HS-27A (cell line): ENCODE measurements at places on chromosomes 7 and 10.

DNA sequence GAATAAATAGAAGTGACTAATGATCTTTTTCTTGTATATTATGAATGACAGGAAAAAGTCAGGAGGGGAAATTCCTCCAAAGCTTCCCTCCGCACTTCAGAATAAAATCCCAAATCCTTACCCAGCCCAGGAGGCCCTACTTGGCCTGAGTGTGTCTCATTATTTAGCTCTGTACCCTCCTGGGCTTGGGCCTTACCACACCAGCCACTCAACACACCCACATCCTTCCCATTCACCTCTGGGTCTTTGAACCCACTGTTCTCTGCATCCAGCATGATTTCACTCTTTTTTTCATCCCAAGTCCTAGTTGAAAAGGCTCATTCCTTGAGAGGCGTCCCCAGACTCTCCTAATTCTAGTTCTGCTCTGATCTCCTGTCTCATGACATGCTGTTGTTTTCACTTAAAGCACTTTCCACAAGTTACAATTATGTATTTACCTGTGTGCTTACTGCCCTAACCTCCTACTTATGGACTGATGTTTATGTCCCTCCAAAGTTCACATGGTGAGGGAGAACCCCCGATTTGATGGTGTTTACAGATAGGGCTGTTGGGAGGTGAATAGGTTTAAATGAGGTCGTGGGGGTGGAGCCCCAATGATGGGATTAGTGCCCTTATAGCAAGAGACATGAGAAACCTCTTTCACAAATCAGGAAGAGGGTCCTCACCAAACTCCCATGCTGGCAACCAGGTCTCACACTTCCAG is 6.4 kb downstream of the NOD1 start:
- no peak for DNase-seq

GRCh38 chr7:147096629-147097028 is 980.0 kb downstream of the CNTNAP2 start:
- DNase-seq, result no peak

- no peak for DNase-seq
Measured at GRCh38 chr7:150420987-150421674, 29.3 kb upstream of the GIMAP8 start.

DNA sequence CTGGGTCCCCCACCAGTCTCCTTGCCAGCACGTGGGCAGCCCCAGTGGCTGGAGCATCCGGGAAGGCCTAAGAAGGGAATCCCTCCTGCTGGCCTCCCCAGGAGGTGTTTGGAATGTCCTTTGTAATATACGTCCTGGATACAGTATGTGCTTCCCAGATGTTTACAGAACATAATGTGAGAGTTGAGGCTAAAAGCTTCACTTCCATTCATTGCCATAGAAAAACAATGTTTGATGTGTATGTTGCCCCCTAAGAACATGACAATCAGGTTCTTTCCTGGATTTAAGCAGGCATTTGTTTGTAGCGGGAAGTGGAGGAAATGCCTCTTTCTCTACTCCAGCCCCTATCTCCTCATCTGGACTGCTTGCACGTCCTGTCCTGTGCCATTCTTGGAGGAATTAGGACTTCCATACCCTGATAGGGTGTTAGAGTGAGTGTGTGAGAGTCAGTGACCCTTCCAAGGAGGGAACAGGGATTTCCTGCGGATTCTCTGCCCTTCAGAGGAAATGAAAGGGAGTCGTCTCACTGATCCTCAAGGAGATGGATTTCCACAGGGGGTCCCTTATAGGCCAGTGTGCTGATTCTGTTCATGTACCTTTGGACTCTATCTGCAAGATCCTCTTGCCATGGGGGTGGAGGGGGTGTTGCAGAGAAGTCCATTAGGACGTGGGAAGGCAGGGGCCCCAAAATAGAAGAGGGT is 1.2 kb downstream of the IGFBP1 start:
- no peak for DNase-seq

DNA sequence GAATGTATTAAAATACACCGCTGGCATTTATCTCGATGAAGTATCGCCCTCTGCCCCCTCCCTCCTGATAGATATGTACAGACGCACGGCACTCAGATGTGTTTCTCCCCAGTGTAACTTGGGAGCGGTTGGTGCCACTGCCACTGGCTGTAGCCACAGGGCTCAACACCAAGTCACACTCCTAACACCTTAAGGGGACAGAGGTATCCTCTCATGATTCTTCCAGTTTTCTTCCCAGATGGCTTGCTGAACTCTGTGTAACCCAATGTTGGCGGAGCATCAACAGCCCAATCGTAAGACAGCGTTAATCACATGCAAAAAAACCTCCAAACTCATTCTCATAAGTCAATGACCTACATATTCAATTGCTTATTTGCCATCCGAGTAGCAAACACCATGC is 35.5 kb downstream of the CTBP2 start:
- no peak for DNase-seq

GRCh38 chr7:20013536-20013935 is 203.6 kb downstream of the MACC1 start:
- DNase-seq, result no peak

DNA sequence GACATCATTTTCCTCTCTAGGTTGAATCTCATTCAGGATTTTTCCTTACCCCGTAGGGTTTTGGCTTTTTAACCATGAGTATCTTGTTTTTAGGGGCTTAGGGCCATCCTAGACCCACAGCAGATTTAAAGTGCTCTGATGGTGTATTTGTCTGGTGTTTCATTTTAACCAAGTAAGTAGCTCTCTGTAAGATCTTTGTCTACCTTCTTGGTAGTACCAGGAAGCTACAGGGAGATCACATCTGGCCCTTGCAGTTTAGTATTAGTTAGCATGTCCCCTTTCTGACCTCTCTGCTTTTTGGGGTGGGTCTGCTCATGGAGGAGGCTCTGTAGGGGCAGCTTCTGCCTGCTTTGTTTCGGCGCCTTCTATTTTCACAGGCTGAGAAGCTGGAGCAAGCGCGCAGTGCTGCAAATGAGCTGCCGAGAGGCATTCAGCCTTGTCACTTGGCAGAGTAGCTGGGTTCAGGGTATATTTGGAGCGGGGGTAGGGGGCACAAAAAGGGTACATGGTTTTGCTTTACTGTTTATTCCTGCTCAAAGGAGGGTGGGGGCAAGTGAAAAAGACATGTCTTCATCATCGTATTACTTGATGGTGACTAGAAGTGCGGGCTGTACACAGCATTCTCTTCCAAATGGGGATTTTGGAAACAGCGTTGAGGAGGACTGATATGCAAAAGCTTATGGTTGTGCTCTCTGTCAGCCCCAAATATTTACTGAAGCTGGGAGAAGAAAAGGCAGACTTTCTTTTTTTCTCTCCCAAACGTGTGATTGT is 146.3 kb downstream of the CELF2 start:
- DNase-seq, result no peak

GRCh38 chr10:14605231-14605925 is 169.3 kb downstream of the FAM107B start:
- DNase-seq, result no peak

GRCh38 chr7:117592011-117592635 is 112.3 kb downstream of the CFTR start:
- no peak for DNase-seq

DNA sequence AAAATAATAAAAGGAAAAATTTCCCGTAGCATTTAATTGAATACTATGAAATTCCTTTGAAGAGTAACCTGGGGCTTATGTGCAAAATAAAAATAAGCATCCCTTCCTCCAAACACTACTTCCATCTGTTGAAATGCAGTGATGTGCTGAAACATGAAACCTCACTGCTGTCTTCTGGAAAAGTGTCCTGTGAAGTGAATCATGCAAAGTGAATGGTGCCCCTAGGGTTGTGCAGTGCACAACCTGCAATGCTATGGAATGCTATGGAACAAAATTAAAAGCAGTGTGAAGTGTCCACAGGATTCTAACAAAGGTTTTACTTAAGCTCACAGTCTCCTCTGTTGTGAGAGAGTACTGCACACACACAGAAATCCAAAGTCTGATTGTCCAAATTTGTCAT is 480.9 kb downstream of the ETV1 start:
- DNase-seq, result no peak

DNA sequence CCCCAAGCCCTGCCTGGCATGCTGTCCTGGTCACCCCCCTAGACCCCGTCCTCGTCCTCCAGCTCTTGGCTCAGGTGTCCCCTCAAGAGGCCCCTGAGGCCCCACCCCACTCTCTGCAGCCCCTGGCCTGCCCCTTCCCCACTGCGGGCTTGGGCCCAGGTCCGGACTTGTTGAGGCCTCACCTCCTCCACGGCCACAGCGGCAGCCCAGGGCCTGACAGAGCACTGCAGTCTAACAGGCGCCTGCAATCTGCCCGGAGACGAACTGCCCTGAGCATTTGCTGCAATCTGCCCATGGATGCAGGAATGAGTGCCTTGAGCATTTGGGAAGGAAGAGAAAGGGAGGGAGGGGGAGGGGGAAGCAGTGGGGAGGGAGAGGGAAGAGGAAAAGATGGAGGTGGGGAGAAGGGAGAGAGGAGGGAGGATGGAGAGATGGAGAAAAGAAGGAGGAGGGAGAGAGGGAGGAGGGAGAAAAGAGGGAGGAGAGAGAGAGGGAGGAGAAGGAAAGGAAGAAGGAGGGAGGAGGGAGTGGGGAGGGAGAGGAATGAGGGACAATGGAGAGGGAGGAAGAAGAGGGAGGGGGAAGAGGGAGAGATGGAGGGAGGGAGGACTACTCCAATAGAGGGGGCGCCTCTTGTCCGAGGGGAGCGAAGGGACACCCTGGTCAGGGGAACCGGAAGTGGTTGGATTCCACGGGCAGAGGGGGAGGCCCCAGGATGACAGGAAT is 73.9 kb downstream of the PDGFA start:
- no peak for DNase-seq

DNA sequence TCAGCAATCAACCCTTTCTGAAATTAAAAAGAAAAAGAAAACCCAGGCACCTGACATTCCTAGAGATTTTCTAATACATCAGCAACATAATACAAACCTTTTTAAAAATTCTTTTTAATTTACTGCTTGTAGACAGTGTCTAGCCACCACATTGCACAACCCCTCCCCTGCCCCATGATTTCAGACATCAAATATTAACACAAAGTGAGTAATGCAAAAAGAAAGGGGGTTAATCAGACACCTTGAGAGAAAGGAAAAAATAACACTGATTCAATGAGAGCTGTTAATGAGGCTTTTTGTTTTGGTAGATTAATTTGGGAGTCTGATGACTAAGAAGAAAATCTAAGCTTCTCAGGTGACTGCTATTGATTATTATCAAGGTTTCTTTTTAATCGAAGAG is 55.3 kb downstream of the SLC25A13 start:
- DNase-seq, result no peak

- DNase-seq, result no peak
Measured at GRCh38 chr7:55966851-55967250, 2.5 kb downstream of the NIPSNAP2 start.

DNA sequence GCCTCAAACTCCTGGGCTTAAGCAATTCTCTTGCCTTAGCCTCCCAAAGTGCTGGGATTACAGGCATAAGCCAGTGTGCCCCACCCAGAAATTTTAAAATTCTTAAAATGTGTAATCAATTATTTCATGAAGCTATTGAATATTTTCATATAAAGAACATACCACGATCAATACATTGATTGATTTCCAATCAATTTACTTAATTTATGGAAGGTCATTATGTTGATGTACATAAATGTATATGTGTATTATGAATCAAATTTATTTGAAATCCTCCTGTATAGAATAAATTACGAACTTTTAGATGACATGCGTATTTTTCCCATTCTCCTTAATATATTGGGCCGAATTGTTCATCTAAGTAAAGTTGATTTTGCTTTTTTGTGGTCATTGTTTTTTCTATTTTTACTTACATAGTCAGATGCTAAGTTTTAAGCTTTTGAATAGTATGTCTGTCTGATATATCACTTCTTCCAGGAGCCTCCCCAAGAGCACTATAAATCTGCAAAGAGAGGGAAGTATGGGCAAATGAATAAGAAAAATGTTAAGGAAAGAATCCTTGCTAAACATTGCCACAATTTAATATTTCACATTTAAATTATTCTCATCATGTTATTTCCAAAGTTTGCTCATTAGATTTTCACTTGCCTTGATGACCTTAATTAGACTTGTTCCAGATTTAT is 35.3 kb downstream of the SKIDA1 start:
- DNase-seq, result no peak

DNA sequence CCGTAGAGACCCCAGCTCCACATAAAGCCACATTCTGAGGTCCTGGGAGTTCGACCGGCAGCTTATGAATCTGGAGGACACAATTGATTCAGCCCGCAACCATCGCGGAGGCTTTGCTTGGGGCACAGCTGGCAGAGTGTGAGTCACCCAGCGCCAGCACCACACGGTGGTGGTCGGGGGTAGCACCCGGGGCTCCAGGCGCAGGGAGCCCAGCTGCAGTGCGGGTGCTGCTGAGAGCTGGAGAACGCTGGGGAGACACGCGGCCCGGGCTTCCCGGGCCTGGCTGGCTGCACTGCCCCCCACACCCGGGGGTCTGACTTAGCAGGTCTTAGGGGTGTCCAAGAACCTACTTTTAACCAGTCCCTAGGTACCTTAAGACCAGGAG is 87.9 kb downstream of the PAXIP1 start:
- DNase-seq, result no peak

GRCh38 chr7:5457245-5457735 is 33.7 kb upstream of the TNRC18 start:
- DNase-seq, result no peak

GRCh38 chr7:23759671-23760391 is 49.8 kb downstream of the STK31 start:
- peak; percentile 64 for DNase-seq

DNA sequence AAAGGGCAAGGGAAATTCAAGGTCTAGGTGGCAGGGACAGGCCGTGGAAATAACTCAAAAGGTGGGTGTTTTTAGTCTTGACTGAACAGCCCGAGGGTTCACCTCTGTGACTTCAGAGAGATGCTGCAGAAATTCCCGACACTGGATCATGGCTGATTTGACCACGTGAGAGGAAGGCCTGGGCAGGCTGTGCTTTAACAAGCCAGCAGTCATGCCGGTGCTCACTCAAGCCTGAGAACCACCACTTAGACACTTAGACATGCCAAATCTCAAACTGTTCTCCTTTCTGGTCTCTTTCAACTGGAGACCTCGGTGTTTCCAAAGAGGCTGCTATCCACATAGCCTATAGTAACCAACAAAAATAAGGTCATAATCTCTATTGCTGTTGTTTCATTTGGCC is 15.4 kb downstream of the TECTB start:
- DNase-seq, result no peak
